ENCODE measurements at places on chromosomes 5 and 9.
A peak's percentile ranks its signal among the peaks of the same experiment; 100 is the strongest.

DNA sequence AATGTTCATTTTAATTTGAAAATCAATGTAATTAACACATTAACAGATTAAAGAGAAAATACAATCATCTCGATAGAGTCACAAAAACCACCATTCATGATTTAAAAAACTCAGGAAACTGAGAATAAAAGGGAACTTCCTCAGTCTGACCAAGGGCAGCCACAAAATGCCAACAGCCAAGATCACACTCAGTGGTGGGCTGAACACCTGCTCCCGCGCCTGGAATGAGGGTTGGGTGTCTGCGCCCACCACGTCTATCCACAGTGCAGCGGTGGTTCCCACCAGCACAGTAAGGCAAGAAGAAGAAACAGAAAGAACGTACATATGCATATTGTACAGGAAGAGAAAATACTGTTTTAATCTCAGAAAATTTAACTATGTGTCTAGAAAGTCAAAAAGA lies 11.7 kb upstream of the NSMF start:
- DNase-seq: no peak

- no peak for DNase-seq
Observed at GRCh38 chr9:118957585-118957984, 411.6 kb downstream of the BRINP1 start.

- DNase-seq: no peak
Observed at GRCh38 chr5:172878933-172879752, 45.1 kb downstream of the ERGIC1 start.

DNA sequence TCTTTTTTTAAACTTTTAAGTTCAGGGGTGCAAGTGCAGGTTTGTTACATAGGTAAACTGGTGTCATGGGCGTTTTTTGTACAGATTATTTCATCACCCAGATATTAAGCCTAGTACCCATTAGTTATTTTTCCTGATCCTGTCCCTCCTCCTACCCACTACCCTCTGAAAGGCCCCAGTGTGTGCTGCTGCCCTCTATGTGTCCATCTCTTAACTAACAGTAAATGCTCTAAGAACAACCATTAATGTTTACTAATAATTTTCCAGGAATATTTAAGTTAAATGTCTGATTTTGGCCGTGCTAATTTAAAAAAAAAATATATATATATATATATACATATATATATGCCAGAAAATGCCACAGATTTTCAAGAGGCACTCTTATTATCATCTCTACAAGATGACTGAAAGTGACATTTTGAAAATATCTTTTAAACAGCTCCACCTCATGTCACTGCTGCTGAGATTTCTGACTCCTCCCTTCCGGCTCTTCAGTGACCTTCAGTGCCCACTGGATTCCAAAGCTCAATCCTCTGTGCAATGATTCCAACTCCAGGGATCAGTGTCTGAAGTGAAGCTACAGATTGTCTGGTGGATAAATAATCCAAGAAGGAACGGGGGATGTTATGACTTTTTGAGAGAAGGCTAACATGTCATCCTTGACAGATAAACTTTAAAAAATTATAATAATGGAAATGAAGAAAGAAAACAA lies 46.7 kb upstream of the HNRNPA0 start:
- no peak for DNase-seq

DNA sequence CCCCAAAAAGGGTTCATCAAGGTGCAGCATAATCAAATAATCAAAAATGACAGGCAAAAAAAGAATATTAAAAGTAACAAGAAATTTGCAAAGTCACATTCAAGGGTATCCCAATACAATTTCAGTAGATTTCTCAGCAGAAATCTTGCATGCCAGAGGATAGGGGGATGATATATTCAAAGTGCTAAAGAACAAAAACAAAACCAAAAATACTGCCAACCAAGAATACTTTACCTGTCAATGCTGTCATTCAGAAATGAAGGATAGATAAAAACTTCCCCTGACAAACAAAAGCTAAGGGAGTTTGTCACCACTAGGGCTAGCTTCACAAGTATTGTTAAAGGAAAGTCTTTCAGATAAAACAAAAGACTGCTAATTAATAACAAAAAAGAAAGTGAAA lies 68.7 kb upstream of the EDIL3 start:
- DNase-seq: no peak

GRCh38 chr9:129006328-129007034 lies 21.6 kb downstream of the SH3GLB2 start:
- DNase-seq: peak; percentile 54

- DNase-seq: no peak
Observed at GRCh38 chr5:103402851-103403250, 144.3 kb downstream of the MACIR start.

GRCh38 chr9:91043056-91043810 lies 241.6 kb downstream of the SYK start:
- no peak for DNase-seq

GRCh38 chr5:102794677-102795331 lies 39.7 kb downstream of the PAM start:
- no peak for DNase-seq

GRCh38 chr5:178899289-178899688 lies 3.6 kb downstream of the ZFP2 start:
- no peak for DNase-seq

DNA sequence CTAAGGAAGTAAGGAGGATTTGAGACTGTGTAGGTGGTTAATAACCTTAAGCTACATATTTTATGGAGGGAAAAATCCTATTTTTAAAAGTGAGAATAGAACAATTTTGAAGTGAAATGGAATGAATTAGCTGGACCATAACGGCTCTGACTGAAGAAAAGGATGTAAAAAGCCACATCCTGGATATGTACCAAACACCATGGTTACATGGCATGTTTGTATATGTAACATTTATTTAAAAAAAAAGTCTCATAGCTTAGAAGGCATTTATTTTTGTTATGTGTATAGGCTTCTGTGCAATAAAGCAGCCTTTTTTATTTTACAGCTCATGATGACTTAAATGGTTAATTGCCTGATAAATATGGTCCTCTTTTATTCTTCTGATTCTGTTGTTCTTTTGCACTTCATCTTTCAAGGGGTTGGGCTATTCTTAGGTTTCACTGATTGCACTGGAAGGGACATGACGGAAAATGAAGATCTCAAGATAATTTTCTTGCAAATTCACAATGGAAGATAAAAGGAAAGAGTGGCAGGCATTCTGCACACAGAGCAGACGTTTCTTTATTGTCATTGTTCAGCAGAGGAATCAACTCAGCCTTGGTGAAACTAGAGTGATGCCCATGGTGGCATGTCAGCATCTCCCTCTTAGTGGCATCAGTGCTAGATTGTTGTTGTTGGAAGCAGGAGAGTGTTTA lies 63.1 kb downstream of the DOCK8 start:
- peak; percentile 76 for DNase-seq

DNA sequence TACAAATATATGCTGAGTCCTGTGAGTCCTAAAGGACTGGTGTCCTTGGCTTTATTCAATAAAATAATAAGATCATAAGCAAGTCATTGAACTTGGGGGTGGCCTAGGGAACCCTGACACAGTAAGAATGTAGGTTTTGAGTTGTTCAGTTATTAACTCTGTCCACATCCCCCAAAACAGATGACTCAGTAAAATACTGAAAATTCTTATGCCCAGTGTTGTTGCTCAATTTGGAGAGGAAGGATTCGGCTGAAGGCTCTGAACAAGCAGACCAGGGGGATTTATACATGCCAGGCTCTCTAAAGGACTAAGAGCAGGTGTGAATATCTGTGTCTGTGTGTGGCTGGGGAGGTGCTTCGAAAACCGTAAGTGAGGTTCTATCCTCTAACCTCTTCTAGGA lies 173.7 kb downstream of the RMI1 start:
- no peak for DNase-seq

DNA sequence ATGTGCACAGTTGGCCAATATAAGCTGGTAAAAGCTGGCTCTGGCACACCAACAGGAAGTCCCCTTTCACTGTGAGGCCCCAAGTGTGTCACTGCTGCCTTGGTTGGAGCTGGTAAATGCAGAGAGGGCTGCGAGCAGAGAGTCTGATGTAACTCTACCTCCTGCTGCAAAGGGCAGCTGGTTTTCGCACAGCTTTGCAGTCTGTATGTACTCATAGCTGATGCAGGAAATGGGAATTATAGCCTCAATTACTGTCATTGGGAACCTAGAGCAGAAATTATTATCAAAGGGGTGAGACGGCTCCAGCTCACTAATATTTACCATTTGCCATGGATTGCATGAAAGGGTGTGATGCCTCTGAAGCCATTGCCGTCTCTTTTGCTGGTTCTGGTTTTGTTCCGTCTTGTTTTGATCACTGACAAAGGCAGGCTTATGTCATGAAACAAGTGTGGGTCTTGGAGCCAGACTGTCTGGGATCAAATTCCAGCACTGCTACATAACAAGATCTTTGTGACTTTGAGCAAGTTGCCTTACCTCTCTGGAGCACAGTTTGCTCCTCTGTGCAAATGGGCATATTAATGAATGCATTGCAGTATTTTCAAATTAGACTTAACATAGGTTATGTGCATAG lies 124.3 kb upstream of the SLC25A48 start:
- no peak for DNase-seq

GRCh38 chr5:115382989-115383388 lies 86.5 kb upstream of the CCDC112 start:
- no peak for DNase-seq

DNA sequence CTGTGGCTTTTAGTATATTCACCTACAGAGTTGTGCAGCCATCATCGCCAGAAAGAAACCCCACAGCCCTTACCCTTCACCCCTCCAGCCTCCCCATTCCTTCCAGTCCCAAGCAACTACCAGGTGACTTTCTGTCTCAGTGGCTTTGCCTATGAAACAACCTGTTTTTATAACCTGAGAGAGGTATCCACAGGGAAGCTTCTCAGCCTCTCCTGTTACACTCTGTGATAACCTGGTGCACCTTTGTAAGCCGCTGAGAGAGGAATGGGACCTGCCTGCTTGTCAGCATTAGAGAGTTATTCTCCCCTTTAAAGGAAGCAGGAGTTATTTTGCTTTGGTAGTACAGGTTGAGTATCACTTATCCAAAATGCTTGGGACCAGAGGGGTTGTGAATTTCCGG lies 93.6 kb downstream of the TRIO start:
- no peak for DNase-seq

- DNase-seq: no peak
Observed at GRCh38 chr5:172902497-172903472, 56.4 kb upstream of the RPL26L1 start.

GRCh38 chr5:135545099-135545498 lies 9.3 kb upstream of the NEUROG1 start:
- no peak for DNase-seq

DNA sequence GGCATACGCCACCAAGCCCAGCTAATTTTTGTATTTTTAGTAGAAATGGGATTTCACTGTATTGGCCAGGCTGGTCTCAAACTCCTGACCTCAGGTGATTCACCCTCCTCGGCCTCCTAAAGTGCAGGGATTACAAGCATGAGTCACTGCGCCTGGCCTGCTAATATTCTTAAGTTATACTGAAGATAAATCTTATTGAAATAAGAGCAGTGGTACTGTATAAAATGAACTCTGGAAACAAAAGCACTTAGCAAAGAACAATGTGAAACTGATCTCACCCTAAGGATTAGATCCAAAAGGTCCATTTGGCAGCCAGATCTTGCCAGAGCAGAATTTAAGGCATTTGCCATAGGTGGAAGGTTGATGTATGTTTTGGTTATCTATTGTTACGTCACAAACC lies 27.1 kb downstream of the CYSTM1 start:
- DNase-seq: no peak

DNA sequence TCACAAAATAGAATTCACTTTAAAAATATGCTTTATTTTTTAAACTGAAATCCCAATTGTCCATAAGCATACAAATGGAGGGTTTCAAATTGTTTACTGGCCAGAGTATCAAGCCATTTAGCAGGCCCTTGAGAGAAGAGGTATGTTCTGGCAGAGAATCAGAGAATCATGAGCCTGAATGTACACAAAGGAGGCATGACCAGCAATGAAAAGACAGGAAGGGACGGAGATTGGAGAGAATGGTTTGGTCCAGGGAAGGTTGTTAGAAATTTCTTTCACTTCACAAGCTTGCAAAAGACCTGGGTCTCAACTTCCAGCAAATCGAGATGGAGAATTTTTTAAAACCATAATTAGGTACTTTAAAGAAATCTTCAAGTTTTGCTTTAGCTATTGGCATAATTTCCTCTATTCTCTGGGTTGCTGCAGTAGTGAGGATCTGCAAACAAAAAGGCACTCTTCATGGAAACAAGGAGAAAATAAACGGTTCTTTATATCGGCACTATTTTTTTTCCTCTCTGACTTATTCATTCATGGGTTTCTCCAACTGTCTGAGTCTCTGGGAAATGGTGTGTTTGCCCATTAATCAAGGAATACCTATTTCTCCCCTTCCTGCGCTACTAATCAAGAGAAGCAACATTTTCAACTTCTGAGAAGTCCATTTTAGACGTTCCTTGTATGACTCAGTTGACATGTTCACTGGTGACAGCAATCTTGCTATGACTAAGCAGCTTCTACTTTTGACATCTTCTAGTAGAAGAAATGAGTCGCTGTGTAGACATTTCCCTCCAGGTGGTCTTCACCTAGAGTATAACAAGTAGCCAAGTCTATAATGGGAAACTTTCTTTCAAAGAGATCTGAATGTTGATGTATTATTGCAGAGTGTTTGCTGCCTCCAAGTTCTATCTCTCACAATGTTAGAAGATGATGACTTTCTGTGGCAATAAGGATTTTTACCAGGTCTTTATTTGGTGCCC lies 23.1 kb upstream of the ERCC6L2 start:
- DNase-seq: no peak

GRCh38 chr5:125011014-125011413 lies 264.6 kb upstream of the ZNF608 start:
- no peak for DNase-seq

DNA sequence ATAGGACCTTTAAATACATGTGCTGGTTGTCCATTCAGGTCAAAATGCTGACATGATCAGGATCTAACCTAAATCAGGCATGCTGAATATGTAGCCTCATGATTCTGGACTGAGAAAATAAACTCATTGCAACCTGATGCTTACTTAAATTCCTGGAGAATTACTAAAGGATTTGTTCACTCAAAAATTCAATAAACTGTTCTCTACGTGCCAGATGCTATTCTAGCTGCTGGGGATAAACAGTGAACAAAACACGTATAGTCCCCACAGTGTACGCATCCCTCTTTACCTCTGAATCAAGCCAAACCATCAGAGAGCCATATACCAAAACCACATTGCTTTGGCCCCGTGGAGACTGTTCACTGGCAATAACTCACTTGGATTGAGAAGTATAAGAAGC lies 6.1 kb downstream of the SCAI start:
- DNase-seq: no peak

GRCh38 chr5:26660116-26660515 lies 378.3 kb downstream of the CDH9 start:
- DNase-seq: no peak

GRCh38 chr5:151156507-151157420 lies 815 bp downstream of the ANXA6 start:
- peak; percentile 15 for DNase-seq

GRCh38 chr9:93532141-93532540 lies 44.2 kb upstream of the PHF2 start:
- no peak for DNase-seq

DNA sequence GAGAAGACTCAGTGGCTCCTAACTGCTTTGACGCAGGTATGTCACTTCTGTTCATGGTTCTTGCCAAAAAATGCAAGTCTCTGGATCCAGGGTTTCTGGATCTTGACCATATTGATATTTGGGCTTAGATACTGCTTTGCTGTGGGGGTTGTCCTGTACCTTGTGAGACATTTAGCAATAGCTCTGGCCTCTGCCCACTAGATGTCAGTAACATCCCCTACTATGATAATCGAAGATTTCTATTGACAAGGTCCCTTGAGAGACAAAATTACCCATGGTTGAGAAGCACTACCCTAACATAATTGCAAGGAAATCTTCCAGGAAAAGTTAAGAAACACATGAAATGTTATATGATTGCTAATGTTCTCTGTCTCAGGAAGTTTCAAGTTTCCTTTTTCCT lies 285.4 kb downstream of the TMEM232 start:
- no peak for DNase-seq
